ENCODE measurements at places on chromosomes 12 and 14.
A peak's percentile ranks its signal among the peaks of the same experiment; 100 is the strongest.

DNA sequence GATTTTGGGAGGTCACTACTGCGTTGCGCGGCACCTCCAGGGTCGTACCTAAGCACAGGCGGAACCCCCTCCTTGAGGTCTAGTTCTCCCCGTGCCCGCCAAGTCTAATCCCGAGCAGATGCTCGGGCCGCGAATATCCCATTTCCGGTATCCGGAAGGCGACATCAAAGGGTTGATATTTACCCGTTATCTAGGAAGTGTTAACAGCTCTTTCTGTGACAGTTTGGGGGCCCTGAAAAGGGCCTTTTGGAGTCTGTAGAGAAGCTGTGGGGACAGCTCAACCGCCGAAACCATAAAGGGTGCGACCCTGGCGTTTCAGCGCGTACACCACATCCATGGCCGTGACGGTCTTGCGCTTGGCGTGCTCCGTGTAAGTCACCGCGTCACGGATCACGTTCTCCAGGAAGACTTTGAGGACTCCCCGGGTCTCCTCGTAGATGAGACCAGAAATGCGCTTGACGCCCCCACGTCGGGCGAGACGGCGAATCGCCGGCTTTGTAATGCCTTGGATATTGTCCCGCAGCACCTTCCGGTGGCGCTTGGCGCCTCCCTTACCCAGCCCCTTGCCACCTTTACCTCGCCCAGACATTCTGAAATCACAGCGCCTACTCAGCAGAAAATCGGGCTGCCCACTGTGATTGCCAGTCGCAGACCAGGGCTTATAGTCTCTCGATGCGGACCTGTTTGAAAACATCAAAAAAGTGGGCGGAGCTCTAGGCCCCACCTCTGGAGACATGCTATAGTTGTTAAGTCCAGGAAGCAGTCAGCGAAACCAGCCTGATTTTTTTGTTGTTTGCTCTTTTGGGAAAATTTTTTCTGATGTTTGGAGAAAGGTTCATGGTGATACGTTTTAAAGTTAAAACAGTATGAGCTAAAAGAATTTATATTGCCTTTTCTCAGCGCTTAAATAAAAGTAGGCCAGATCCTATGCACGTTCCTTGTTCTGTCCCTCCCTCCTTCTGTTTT, 32.5 kb downstream of the WBP11 start:
- DNase-seq: peak; percentile 64

DNA sequence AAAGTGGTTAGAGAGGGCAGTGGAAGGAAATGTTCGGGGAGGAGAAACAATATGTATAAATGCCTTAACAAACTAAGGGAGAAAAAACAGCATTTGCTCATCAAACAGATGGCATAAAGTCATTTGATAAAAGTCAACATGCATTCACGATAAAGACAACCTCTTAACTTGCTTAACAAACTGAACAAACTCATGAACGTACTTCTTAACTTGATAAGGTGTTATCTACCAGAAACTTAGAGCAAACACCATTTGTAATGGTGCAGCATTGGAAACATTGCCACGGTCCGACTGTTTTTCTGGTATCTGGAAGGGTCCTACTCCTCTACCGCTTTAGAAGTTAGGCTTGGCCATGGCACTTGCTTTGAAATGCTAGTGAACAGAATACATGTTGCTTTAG, 4.2 kb upstream of the RPS6KL1 start:
- no peak for DNase-seq

DNA sequence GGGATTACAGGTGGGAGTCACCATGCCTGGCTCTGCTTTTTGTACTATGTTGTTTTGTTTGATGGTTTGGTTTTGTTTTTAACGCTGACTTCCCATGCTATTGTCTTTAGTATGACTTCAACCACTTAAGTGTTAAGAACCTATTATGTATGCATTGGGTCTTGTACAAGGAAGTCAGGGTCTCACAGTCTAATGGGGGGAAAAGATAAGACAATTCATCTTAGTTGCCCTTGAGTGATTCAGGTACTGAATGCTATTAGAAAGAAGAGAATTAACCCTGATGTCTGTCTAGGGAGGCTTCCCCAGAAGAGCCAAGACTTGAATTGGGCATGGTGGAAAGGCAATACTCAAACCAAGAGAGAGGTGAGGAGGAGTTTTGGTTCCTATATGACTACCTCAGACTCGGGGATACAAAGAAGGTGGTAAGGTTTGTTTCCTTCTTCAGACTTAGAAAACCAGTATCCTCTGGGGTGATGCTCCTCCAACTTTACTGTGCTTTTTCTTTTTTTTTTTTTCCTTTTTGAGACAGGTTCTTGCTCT, 64.6 kb downstream of the SUSD6 start:
- DNase-seq: no peak

DNA sequence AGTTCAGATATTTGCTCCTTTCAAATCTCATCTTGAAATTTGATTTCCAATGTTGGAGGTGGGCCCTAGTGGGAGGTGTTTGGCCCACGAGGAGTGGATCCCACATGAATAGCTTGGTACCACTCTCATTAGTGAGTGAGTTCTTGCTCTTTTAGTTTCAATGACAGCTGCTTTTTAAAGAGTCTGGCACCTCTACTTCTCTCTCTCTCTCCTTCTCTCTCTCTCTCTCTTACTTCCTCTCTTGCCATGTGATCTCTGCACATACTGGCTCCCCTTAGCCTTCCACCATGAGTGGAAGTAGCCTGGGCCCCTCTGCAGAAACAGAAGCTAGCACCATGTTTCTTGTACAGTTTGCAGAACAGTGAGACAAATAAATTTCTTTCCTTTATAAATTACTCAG, 25.1 kb downstream of the GPR65 start:
- no peak for DNase-seq

- no peak for DNase-seq
Measured at GRCh38 chr14:101442451-101442850, 118.8 kb upstream of the DIO3 start.

- no peak for DNase-seq
Measured at GRCh38 chr12:26150736-26151450, 26.1 kb upstream of the BHLHE41 start.

DNA sequence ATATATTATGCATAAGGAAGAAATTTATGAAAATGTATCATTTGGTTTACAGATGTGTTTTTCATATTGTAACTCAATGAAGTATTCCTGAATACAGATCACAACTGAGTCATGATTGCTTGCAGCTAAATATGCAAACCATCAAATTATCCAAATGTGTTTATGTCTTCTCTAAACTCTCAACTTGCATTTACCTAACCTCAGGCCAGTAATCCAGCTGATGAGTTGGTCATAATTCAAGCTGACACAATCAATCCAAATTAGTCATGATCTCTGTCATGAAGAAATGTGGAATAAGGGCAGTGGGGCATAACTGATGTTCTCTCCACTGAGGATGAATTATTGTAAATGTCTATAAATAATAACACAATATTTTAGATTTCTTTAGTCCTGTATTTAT, 104.8 kb upstream of the CNTN1 start:
- DNase-seq: no peak

DNA sequence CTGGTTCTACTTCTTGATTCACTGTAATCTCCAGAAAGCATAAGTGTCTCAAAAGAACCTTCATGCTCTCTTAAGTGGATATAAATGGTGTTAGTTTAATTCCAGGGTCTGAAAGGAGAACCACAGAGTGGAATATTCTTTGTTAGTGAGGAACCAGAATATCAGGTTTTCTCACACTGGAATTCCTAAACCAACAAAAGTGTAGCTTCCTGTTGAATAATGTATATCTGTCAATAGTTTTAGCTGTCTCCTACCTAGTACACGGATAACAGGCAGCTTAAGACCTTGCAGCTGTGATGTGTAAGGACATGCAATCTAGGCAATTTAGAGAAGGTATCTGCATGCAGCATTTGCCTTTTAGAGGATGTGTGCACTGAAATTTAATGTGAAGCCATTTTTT, 24.0 kb downstream of the LRIG3 start:
- DNase-seq: no peak

DNA sequence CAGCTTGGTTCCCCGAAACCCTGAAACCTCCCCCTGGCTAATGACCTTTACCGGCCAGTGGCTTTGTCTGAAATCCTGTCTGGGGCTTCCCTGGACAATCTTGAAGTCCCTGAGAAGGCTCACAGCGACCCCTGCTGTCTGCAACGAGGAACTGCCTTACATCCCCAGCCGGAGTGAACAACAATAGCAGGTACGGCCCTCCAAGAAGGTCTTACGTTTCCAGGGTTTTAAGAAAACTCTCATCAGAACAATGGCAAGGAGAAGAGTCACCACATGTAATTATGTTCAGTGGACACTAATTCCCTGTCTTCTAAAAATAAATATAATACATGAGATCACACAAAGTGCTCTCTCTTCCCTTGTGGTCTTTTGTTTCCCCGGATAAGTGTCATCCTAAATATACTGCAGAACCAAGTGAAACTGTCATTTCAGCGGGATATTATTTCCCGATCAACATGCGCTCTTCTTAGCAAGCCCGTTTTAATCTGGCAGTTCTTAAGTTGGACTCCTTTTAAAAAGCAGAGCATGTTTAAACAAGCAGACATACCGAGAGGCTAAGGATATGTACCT, 53.3 kb downstream of the RBM19 start:
- no peak for DNase-seq

GRCh38 chr12:89695100-89695499, 13.5 kb downstream of the ATP2B1 start:
- no peak for DNase-seq

GRCh38 chr14:37034410-37035285, 137.8 kb downstream of the SLC25A21 start:
- no peak for DNase-seq

DNA sequence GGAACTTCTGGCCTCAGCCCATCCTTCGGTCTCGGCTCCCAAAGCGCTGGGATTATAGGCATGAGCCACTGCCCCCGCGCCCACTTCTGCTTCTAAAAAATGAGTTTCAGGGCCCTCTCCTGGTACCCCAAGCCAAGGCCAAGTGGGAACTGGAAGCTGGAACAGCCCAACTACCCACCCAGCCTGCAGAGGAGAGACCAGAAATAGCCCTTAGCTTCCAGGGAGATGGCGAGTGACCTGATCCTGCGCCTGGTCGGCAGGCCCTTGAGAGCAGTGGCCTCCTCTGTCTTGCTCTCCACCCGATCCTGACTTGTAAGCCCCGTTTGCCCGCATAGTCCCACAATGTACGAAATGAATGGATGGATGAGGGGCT, 31.2 kb upstream of the PLEKHG6 start:
- no peak for DNase-seq
